ENCODE measurements at places on chromosomes 1 and 21.
A peak's percentile ranks its signal among the peaks of the same experiment; 100 is the strongest.

- no peak for DNase-seq
These were observed 36.3 kb downstream of the FAAP20 start for GRCh38 chr1:2158272-2158671.

GRCh38 chr1:101081496-101082488 is 56.2 kb upstream of the DPH5 start:
- no peak for DNase-seq

- no peak for DNase-seq
These were observed 19.8 kb upstream of the THRAP3 start for GRCh38 chr1:36204347-36204909.

GRCh38 chr1:96842215-96842614 is 120.6 kb downstream of the PTBP2 start:
- no peak for DNase-seq

GRCh38 chr1:70587872-70588366 is 176.9 kb downstream of the CTH start:
- DNase-seq, result no peak

- DNase-seq, result no peak
These were observed 49.5 kb downstream of the CHML start for GRCh38 chr1:241590719-241591118.

DNA sequence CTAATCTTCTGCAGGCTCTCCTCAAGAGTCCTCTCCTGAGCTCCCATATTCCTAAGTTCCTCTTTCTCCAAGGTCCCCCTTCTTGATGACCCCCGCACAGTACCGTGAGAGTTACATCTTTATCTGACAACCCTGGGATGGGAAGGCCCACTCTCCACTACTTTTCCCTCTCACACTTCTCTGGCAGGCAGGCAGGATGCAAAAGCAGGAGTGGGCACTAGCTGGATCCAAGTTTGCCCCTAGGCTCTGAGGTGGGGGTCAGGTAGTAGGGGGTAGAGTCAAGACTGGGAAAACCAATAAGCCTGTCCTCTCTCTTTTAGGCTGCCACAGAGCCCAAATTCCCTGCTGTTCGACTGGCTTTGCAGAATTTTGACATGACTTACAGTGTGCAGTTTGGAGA is 3.9 kb downstream of the NSUN4 start:
- no peak for DNase-seq

- peak; percentile 38 for DNase-seq
These were observed 50.5 kb upstream of the PPP2R5A start for GRCh38 chr1:212234431-212235395.

GRCh38 chr21:18832950-18833349 is 429.4 kb upstream of the TMPRSS15 start:
- DNase-seq, result no peak

DNA sequence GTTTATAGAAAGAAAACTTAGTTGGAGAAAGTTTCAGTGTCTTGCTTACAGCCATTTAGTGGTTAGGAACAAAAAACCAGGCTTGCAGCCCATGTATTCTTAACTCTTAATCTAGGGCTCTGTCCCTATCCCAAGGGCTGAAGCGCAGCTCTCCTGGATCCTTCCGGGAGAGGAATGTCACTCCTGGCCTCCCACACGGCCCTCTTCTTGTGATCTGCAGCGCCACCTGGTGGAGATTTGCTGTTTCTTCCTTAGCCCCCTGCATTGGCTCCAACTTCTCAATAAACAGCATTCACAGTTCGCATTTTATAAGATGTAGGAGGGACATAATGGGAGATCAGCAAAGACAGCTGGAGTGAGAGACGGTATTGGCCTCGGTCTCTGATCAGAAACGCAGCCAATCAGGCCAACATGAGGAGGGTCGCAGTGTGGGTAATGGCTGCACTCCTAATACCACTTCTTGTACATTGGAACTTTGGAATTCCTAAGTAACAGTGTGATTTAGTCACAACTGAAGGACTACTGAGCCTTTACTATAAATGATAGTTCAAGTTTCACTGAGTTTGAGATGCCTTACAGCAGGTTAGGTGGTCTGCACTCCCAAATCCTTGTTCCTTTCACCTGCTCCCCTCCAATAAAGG is 283.4 kb downstream of the ASTN1 start:
- DNase-seq, result peak; percentile 86

GRCh38 chr1:58346036-58346355 is 200.5 kb downstream of the OMA1 start:
- no peak for DNase-seq

DNA sequence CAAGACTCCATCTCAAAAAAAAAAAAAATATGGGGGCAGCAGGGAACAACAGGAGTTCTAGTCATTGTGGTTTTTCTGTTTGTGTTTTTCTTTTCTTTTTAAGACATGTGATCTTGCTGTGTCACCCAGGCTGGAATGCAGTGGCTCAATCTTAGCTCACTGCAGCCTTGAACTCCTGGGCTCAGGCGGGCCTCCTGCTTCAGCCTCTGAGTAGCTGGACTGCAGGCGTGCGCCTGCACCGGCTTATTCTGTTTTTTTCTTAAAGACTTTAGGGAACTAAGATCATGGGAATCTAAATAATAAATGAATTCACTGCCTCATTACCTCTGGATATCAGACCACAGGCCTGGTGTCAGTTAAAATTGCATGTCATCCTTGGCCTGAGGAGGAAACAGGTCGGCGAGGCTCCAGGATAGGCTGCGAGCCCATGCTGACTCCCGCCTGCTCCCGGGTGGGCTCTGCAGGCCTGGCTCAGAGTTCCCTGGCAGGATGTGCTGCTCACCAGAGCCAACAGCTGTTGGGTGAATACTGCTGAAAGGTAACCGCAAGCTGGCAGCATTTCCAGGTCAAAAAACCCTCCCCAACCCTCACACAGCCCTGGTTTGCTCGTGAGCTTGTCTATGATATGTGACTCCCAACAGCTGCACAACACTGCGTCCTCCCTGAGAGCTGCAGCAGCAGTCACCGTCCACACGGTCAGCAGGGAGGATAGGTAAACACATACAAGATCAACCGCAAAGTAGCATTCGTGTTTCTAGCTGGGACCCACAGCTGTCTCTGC is 58.1 kb downstream of the SCCPDH start:
- no peak for DNase-seq

DNA sequence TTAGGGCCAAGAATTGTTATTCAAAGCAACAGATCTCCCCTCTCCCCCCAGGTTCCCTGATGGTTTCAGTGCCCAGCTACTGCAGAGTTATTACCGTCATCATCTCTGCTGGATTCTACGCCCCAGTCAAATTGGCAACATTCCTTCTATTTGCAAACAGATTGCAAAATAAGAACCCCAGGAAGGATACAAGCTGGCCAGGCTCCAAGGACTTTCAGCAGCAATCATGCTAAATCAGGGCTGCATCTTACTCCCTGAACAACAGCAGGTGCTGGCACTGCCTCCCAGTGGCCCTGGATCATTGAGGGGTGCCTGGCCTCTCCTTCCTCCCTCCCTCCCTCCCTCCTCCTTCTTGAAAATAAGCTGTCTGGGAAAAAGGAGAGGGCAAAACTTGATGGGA is 521.6 kb upstream of the BEND5 start:
- no peak for DNase-seq

DNA sequence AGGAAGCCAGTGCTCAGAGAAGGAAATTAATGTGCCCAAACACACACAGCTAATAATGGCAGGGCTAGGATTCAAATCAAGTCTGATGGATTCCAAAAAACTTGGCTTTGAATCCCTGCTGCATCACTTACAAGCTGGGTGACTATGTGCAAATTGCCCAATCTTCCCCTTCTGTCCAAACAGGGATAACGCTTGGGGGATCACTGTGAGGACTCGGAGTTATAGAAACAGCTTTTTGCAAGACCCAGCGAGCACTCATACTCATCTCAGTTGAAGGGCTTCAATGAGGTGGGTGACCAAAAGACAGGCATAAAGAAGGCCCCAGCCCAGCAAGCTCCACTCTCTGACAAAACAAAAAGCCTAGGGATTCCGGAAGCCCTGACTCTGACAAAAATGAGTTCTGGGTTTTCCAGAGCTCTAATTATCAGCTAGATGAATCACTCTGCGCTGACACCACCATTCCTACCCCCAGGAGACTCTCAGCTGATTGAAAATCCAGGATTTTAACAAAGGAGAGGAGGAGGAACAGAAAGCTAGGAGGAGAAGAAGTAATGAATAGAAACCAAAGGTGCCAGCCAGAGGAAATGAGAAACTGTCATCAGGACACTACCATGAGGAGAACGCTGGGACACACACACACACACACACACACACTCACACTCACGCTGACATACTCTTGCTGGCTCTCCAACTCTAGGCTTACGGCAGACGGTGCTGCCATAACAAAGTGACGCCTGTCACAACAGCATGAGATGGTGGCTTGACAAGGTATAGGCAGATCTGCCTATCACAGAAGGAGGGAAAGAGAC is 1.6 kb upstream of the STK40 start:
- DNase-seq, result no peak

DNA sequence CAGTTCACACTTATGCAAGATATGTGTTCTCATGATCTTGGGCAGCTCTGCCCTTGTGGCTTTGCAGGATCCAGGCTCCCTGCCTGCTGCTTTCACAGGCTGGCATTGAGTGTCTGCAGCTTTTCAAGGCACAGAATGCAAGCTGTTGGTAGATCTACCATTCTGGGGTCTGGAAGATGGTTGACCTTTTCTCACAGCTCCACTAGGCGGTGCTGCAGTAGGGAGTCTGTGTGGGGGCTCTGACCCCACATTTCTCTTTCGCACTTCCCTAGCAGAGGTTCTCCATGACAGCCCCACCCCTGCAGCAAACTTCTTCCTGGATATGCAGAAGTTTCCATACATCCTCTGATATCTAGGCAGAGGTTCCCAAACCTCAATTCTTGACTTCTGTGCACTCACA is 500.5 kb downstream of the BRINP3 start:
- no peak for DNase-seq

DNA sequence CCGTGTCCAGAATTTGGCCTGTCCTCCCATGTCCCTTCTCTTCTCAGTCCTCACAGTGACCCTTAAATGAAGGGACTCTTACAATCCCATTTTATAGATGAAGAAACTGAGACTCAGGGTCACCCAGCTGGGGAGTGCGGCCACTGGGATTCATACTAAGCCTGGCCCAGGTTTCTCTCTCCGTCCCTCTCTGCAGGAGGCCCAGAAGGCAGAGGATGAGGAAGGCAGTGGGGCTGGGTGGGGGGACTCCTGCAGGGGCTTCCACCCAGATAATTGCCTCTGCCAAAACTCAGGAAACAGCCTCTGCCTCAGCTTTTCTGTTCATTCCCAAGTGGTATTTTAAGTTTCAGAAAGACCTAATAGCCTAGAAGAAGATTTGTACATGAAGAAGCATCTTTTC is 299.8 kb downstream of the MATN1 start:
- no peak for DNase-seq

- no peak for DNase-seq
These were observed 32.5 kb upstream of the SLC19A1 start for GRCh38 chr21:45574691-45575090.

DNA sequence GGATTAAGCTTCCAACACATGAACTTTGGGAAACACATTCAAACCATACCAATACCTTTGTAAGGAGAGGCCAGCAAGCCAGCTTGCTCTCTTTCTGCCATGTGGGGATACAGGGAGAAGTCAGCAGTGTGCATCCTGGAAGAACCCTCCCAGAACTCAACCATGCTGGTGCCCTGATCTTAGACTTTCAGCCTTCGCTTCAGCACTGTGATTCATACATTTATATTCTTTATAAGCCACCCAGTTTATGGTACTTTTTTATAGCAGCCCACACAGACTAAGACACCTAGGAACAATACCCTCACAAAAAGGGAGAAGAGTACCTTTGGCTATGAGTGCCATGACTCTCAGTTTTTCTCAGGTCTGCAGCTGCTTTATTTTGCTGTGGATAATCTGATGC is 35.9 kb downstream of the C1orf87 start:
- no peak for DNase-seq

- peak; percentile 7 for DNase-seq
These were observed 64.6 kb downstream of the WNT9A start for GRCh38 chr1:227883073-227883520.

- DNase-seq, result no peak
These were observed 352.6 kb downstream of the MRPL39 start for GRCh38 chr21:25254491-25255174.

All from iPS-NIHi11 (cell line).